ENCODE measurements at places on chromosomes 1 and 21. TPM values are rescaled to one million over a fixed set of nuclear protein-coding genes. Genes with fewer than 3 reads are reported as not detected.

GRCh38 chr1:19028110-19028509 is 71.6 kb upstream of the IFFO2 start:
- no peak for DNase-seq
- peaks cover 11% of the 10 kb centered on the region for H3K27me3 ChIP-seq
- H3K27ac ChIP-seq, result no peak overlapping the region
- H3K4me1 ChIP-seq, result no peaks in the 10 kb centered on the region
- H3K36me3 ChIP-seq, result no peaks in the 10 kb centered on the region
- no peak overlapping the region for H3K4me3 ChIP-seq

GRCh38 chr1:235088430-235088829 is 40.2 kb downstream of the TOMM20 start:
- peaks cover 24% of the 10 kb centered on the region for H3K4me1 ChIP-seq
- DNase-seq, result no peak
- no peak overlapping the region for H3K27ac ChIP-seq
- no peak overlapping the region for H3K4me3 ChIP-seq
- no peaks in the 10 kb centered on the region for H3K36me3 ChIP-seq

- H3K27ac ChIP-seq, result peak overlapping the region; percentile 77
- no peaks in the 10 kb centered on the region for H3K36me3 ChIP-seq
- H3K4me3 ChIP-seq, result peak overlapping the region; percentile 11
- H3K27me3 ChIP-seq, result peaks cover 15% of the 10 kb centered on the region
- DNase-seq, result no peak
These were observed 7.2 kb upstream of the TACSTD2 start for GRCh38 chr1:58584082-58584895.

Gene OR2AJ1
- total RNA-seq, result not detected

Gene CD34
- not detected for total RNA-seq
